ENCODE measurements at places on chromosomes 7 and 10. TPM values are rescaled to one million over a fixed set of nuclear protein-coding genes. Genes with fewer than 3 reads are reported as not detected.

Gene HOXA11
- polyA plus RNA-seq: 34.6 TPM

- no peak for DNase-seq
Observed at GRCh38 chr10:101771380-101771779, 4.5 kb downstream of the FGF8 start.

DNA sequence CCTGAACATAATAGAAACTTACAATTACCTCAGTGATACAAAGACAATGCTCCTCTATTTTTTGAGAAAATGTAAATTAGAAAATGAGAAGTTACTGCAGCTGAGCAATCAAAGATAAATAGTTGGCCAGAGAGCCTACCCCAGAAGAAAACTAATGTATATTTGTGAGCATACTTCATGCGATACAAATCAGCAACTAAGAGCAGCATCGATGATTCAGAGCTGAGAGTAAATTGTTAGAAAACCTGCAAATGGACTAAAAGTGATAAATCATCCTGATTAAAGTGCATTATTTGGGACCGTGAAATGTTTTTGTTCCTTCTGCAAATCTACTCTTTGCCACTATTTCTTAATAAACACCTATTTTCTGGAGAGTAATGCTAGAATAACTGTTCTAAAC lies 285.7 kb downstream of the PPP1R3A start:
- DNase-seq: no peak

DNA sequence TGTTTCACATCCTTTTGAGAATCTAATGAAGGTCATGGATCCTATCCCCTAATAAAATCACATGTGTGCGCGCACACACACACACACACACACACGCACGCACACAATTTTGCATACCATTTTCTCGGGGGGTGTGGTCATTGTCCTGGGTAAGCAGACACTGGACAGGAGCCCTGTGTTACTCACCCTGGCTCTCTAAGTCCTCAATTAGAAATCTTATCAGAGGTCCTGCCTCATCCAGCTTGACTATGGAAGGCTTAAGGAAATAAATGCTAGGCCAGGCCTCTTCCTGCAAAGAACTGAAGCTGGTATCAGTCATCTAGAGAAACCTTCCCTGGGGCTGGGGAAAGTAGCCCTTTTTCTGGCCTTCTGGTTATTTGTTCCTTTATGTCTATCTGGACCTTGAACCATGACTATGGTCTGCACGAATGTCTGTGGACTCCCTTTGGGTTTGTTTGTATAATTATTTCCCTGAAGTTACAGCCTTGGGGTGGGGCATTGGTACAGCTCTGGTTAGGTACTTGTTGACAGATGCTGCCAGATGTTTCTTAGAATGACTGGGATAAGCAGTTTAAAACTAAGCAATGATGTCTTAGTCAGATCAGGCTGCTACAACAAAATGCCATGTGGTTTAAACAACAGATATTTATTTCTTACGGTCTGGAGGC lies 208.5 kb downstream of the CCDC3 start:
- no peak for DNase-seq
